ENCODE measurements at places on chromosomes 4 and X.
A peak's percentile ranks its signal among the peaks of the same experiment; 100 is the strongest.

DNA sequence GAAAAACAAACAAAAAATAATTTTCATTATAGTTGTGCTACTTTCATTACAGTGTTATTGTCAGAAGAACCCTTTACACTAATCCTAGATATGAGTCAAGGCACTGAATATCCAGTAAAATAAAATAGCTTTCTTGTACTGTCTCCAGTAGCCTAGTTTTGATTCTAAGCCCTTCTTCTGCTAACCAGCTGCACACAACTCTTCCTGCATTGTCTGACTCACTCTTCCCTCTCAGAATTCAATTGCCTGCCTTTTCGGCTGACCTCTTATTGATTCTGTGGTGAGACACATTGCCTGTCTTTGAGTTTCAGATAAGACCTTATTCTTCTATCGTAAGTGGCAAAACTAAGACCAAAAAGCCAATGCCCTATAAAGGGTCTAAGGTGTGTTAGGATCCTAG is 26.7 kb upstream of the PCDH18 start:
- peak; percentile 32 for DNase-seq

DNA sequence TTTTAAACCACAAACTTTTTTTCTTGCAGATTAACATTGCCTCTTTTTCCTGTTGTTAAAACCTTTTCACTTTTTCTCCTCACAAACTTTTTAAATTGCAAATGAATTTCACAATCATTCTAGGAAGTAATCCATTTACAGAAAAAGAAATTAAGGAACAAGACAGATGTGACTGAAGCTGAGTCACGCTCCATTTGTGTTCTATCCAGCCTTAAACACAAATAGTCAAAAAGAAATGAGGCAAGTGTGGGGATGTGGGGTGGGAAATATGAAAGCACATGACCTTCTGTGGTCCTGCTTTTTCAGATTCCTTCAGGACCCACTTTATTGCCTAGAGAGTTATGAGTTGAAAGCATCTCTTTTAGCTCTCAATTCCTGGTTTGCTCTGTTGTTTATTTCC is 197.0 kb downstream of the ADGRL3 start:
- DNase-seq, result no peak

- no peak for DNase-seq
Observed at GRCh38 chr4:155766622-155767021, 7.8 kb downstream of the GUCY1B1 start.

- peak; percentile 18 for DNase-seq
Observed at GRCh38 chr4:54384563-54384962, 155.5 kb downstream of the PDGFRA start.

DNA sequence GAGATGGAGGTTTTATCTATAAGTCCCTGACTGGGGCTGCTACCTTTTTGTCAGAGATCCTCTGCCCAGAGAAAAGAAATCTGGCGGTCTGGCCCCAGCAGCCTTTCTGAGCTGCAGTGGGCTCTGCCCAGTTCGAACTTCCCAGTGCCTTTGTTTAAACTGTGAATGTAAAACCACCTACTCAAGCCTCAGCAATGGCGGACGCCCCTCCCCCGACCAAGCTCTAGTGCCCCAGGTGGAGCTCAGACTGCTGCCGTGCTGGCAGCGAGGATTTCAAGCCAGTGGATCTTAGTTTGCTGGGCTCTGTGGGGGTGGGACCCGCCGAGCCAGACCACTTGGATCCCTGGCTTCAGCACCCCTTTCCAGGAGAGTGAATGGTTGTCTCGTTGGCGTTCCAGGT is 121.8 kb downstream of the TSPAN5 start:
- DNase-seq, result no peak

GRCh38 chr4:40363382-40363920 is 28.3 kb downstream of the CHRNA9 start:
- DNase-seq, result no peak

DNA sequence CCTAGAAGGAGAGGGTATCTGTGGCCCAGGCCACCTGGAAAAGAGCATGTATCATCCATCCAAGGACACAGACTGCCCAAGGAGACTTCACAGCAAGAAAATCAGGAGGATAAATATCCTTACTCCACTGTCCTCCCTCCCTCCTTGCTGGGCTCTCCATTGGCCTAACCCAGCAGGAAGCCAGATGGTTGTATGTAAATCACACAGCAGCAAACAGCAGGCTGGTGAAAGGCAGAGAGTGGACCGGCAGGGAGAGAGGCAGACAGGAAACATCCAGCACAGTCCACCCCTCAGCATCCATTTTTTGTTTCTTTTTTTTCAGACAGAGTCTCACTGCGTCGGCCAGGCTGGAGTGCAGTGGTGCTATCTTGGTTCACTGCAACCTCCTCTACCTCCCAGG is 17.5 kb downstream of the TXK start:
- no peak for DNase-seq
